Activated T-cell treated with anti-CD3 and anti-CD28 coated beads for 1 hour (primary cell): ENCODE measurements at places on chromosomes 2 and 18.

DNA sequence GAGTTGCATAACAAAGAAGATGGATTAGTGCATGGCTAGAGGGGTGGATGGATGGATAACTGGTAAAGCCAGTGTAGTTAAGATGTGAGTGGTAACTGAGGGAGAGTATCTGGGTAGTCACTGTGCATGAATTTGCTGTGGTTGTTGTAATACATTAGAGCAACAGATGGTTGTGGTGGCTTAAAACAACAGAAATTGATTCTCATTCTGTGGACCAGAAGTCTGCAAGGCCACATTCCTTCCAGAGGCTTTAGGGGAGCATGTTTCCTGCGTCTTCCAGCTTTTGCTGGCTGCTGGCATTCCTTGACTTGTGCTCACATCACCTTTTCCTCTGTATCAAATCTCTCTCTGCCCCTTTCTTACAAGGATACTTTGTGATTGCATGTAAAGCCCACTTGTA lies 155.4 kb downstream of the ASB1 start:
- DNase-seq: no peak

DNA sequence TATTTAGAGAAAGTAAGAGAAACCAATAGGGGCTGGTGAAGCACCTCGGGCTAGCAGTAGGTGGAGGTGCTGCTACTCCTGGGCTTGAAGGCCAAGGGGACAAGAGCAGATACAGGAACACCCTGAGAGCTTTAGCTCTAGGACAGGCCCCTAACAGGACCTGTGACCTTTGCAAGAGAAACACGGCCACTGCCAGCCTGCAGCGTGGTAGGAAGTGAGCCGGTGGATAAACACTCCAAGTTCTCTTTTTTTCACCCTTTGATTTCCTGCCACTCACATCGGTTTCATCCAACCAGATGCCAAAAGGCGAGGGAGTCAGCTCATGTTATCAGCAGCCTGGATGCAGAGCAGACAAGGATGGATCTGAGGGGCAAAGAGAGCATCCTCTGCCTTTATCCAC lies 66.8 kb upstream of the SPRED2 start:
- no peak for DNase-seq

DNA sequence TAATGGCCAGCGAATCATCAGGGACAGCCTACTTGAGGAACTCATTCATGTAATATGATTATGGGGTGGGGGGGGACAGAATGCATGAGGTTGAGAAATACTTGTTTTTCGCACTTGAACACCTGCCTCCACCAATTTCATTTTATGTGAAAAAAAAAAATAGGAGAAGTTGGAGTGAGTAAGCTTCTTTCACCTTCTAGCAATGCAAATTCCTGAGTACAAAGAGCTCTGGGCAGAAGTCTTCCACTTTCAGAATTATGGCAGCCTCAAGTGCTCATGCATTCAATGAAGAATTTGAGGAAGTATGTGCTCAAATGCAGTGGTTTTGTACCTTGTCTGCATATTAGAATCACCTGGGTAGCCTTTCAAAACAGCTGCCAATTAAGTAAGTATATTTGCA lies 40.1 kb upstream of the GPD2 start:
- DNase-seq: no peak

DNA sequence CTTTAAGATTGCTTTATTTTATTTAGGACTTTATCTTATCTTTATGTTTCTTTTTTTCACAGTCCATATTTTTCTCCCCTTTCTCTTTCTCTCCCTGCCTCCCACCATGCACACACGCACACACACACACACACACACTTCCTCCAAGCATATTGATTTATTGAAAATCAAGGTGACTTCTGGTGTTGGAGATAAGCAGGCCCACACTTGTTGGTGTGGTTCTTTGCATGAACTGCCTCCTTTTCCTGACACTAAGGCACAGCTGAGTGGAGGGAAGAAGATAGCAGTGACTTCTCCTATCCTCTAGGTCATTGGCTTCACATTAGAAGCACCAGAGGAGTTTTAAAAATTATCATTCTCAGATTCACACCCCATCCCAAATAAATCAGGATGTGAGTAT lies 18.0 kb downstream of the TBR1 start:
- no peak for DNase-seq

GRCh38 chr2:227414846-227415245 lies 27.1 kb upstream of the SCYGR1 start:
- no peak for DNase-seq

DNA sequence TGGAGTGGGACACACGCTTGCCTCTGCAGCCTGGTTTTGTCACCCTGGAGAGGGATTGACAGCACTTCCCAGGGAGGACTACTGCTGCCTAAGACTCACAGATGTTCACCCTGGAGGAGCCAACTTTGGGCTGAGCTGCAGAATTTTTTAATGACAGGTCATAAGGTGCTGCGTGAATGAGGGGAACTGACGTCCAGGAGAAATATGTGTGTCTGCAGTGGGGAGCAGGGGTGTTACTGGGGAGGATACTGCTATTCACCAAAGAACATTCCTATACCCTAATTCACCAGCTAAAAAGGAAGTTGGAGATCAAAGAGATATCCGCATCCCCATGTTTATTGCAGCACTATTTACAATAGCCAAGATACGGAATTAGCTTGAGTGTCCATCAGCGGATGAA lies 144.4 kb downstream of the MGAT5 start:
- no peak for DNase-seq

DNA sequence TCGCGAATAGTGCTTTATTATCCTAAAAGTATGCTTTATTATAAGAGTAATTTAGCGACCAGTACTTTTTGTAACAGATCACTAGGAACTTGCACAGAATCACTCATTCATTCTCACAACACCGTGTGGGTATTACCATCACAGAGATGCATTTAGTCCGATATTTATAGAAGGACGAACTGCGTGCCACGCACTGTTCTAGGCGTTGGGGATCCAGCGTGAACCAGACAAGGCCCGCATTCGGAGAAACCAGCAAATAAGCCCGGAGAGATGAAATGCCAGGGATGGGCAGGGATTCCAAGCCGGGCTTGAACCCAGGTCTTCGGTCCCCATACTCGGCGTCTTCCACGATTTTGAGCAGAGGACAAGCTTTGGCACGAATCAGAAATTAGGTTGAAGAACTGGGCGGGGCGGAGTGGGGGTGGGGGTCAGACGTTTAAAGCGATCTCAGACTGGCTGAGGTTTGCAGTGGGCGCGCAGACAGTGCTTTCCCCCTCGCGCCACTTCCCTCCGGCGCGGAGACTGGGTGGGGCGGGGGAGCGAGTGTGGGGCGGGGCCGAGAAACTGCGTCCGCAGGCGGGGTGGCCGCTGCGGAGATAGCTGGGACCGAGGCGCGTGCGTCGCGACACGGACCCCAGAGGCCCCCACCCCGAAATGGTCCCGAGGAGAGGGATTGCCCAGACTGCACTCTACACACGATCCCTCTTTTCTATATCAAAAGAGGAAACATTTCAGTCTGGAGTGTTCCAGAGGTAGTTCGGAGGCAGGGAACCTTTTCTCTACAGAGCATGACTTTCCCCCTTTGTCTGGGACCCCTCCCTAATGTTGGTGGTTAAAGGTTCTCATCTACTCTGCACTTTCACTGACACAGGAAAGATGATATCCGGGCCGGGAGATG lies 1.1 kb upstream of the CXCR4 start:
- peak; percentile 81 for DNase-seq

DNA sequence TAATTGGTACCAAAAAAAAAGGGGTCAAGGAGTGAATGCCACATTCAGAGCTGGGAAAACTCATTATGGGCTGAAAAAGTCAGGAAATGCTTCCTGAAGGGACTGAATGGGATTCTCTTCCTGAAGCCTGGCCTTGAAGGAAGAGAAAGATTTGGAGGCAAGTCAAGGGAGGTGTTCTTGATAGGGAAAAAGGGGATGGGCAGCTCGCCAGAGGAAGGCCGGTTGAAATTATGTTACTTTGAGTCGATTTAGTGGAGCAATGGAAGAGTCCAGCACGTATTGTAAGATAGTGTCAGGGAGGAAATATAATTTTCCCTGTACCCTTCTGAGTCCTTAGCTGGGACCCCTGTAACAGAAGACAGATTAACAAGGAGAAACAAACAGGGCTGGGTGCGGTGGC lies 115.3 kb upstream of the STPG4 start:
- DNase-seq: no peak

DNA sequence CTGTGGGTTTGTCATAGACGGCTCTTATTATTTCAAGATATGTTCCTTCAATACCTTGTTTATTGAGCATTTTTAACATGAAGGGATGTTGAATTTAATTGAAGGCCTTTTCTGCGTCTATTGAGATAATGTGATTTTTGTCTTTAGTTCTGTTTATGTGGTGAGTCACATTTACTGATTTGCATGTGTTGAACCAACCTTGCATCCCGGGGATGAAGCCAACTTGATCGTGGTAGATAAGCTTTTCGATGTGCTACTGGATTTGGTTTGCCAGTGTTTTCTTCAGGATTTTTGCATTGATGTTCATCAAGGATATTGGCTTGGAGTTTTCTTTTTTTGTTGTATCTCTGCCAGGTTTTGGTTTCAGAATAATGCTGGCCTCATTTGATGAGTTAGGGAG lies 60.5 kb downstream of the GTF3C3 start:
- no peak for DNase-seq

DNA sequence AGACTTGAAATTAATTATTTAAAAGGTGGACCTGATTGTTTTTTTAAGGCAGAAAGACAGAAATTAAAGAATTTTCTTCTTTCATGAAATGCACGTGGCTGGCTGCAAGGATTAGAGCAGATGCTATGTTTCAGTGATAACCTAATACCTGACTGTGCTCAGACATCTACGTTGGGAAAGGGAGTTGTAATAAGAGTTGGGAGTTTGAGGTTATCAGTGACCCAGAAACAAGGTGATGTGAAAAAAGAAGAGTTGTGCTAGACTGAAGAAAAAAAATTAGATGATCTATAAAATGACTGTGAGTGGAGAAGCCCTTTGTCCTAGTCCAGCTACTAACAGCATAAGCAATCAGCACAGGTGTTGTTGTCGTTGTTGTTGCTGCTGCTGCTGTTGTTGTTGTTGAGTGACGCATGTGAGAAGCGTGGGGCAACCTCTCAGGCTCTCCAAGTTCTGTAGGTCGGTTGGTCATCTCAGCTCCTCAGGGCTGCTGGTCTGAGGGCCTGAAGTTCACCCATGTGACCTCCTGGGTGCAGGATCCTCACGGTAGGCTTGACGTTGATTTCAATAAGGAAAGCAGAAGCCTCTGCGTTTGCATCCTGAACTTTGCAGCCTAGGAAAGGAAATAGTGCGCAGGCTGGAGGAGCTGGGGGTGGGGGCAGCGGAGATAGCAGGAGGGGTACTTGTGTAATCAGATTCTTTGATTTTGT lies 7.6 kb downstream of the POU3F3 start:
- no peak for DNase-seq

- DNase-seq: no peak
Measured at GRCh38 chr2:189144700-189145211, 34.8 kb downstream of the COL5A2 start.

- no peak for DNase-seq
Measured at GRCh38 chr2:106075048-106075447, 119.1 kb downstream of the UXS1 start.

GRCh38 chr2:116718451-116718850 lies 1096.0 kb upstream of the DDX18 start:
- no peak for DNase-seq

DNA sequence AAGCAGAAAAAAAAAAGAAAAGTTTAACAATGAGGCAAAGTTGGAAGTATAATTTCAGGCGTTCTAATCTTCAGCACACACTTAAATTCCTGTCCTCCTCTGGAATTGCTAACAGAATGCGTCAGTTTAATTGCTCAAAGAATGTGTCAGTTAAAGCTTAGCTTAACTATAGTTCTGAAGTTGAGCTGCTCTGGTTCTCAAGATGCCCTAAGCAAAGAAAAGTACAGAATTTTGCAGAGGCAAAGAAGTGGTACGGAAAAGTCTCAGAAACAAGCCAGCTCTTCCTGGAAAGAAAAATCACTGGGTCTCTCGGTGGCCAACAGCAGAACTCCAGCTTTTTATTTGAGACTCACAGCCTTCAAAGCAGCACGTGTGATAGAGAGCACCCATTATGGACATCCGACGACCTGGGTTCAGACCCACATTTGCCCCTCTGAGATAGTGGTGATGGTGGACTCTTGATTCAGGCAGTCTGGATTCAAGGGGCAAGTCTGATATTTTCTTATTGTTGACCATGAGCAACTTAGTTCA lies 22.2 kb upstream of the MYO3B start:
- no peak for DNase-seq

- no peak for DNase-seq
Measured at GRCh38 chr2:239085201-239085992, 237.5 kb downstream of the TWIST2 start.

DNA sequence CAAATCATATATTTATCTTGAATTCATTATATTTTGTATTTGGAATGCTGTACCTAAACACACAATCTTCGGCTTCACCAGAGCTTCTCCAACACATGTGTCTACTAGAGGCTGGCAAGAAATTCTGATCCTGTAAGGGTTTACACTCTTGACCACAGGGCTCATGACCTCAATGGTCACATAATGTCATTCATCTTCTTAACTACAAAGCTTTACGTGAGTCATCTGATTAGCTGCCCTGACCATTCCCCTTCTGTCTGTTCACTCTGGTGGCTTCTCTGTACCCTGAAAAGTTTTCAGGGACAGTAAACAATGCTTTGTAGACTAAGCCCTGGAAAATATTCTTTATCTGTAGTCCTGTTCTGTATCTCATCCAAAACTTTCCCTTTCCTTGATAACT lies 423.9 kb downstream of the CMPK2 start:
- DNase-seq: no peak

- no peak for DNase-seq
Measured at GRCh38 chr2:222495388-222495787, 71.0 kb downstream of the SGPP2 start.

GRCh38 chr2:195318440-195319111 lies 338.4 kb upstream of the SLC39A10 start:
- peak; percentile 29 for DNase-seq

DNA sequence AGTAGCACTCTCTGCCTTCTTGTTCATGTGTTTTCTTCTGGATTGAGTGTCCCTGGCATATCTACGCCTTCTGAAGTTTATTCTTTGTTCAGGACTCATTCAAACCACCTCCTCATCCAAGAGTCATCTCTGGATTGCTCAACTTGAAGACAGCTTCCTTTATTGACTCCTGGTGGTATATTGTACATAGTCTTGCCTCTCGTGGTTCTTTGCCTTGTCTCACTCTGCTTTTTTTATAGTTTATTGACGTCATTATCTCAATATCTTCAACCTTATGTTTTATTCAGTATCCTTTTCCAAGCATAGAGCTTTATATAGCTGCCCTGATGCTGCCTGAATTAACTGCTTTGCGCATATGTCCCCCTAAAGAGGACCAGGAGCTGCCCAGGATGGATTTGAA lies 161.7 kb downstream of the INSIG2 start:
- no peak for DNase-seq

GRCh38 chr2:128384956-128385355 lies 66.3 kb upstream of the HS6ST1 start:
- no peak for DNase-seq

DNA sequence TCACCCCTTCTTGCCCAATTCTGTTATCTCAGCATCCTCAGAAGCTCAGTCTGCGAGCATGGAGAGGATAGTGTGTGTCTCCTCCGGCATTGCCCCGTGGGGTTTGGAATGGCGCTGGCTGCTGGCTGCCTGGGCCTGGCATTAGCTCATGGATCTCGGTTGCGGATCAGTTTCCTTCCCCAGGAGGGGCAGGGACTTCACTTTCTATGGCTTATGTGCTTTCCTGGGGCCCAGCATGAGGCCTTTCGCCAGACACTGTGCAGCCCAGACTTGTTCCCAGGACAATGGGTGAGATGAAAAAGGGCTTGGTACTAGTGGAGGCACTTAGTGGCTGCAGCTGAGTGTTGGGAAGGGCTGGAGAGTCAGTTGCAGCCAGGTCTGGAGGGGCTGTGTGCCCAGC lies 143.3 kb downstream of the GLI2 start:
- no peak for DNase-seq
